Breast epithelium (tissue), 4 donors: ENCODE measurements at places on chromosomes 4 and X. TPM values are rescaled to one million over a fixed set of nuclear protein-coding genes. Genes with fewer than 3 reads are reported as not detected.

GRCh38 chr4:94913316-94913715 lies 155.6 kb downstream of the BMPR1B start:
- DNase-seq = no peak

- no peak for DNase-seq
These were observed 764.5 kb upstream of the TENM3 start for GRCh38 chr4:181478656-181479055.

Gene ATP1B4
- total RNA-seq = not detected

GRCh38 chrX:149531599-149531998 lies 9.2 kb upstream of the EOLA1 start:
- no peak for DNase-seq

GRCh38 chr4:121656269-121656641 lies 40.5 kb downstream of the ANXA5 start:
- no peak for DNase-seq
